GM23248 (cell line): ENCODE measurements at places on chromosomes 1 and 21. TPM values are rescaled to one million over a fixed set of nuclear protein-coding genes. Genes with fewer than 3 reads are reported as not detected.
A peak's percentile ranks its signal among the peaks of the same experiment; 100 is the strongest.

GRCh38 chr1:93150729-93151128 is 29.5 kb downstream of the TMED5 start:
- no peak for DNase-seq

GRCh38 chr1:11501491-11501897 is 22.5 kb downstream of the DISP3 start:
- DNase-seq = no peak

GRCh38 chr1:84122780-84123382 is 21.2 kb upstream of the PRKACB start:
- DNase-seq = peak; percentile 70

- peak; percentile 85 for DNase-seq
Observed at GRCh38 chr1:203117611-203118575, 9.6 kb upstream of the ADORA1 start.

Gene SMCP
- total RNA-seq = not detected in 2 replicates

GRCh38 chr1:156608981-156609380 is 7.7 kb upstream of the GPATCH4 start:
- peak; percentile 34 for DNase-seq

DNA sequence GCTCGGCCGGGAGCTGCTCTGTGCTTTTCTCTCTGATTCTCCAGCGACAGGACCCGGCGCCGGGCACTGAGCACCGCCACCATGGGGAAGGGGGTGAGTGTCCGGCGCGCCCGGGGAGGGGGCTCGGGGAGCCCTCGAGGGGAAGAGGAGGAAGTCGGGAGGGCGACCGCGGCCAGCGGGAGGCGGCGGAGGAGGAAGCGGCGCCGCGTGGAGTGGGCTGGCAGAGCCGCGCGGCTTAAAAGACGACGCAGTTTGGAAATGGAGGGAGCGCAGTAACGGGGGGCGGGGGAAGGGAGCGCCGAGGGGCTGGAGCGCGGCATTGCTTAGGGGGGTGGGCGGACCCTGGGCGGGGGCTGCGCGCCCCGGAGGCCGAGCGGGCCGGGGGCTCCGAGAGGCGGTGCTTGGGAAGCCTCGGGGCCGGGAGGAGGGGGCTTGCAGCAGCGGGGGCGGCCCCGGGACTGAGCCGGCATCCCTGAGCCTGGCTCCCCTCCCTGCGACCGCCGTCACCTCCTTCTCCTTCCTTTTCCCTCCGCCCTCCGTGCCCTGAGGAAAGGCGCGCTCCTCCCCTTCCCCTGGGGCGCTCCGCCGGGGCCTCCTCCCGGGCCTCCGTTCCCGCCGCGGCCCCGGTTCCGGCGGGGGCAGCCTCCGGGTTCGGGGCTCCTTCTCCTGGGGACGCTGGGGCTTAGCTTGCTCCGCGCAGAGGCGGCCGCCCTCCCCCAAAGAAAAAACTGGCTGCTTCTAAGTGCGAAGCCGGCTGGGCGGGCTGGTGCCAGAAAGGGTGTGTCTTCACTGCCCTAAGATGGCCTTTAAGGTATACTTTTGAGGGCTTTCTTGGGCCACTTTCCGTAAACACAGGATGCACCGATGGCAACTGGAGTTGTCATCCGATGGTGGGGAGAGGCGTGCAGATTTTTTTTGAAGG is 648 bp downstream of the ATP1A1 start:
- DNase-seq = peak; percentile 81

- no peak for DNase-seq
Observed at GRCh38 chr1:192235127-192235526, 76.9 kb downstream of the RGS18 start.

- DNase-seq = peak; percentile 74
Observed at GRCh38 chr1:177945943-177946650, 23.8 kb downstream of the SEC16B start.

- peak; percentile 48 for DNase-seq
Observed at GRCh38 chr1:197327776-197328364, 59.8 kb downstream of the CRB1 start.

- no peak for DNase-seq
Observed at GRCh38 chr1:86811142-86811924, 102.6 kb downstream of the SELENOF start.

Gene IGSF3
- 0.22 and 0.51 TPM in 2 replicates for total RNA-seq

DNA sequence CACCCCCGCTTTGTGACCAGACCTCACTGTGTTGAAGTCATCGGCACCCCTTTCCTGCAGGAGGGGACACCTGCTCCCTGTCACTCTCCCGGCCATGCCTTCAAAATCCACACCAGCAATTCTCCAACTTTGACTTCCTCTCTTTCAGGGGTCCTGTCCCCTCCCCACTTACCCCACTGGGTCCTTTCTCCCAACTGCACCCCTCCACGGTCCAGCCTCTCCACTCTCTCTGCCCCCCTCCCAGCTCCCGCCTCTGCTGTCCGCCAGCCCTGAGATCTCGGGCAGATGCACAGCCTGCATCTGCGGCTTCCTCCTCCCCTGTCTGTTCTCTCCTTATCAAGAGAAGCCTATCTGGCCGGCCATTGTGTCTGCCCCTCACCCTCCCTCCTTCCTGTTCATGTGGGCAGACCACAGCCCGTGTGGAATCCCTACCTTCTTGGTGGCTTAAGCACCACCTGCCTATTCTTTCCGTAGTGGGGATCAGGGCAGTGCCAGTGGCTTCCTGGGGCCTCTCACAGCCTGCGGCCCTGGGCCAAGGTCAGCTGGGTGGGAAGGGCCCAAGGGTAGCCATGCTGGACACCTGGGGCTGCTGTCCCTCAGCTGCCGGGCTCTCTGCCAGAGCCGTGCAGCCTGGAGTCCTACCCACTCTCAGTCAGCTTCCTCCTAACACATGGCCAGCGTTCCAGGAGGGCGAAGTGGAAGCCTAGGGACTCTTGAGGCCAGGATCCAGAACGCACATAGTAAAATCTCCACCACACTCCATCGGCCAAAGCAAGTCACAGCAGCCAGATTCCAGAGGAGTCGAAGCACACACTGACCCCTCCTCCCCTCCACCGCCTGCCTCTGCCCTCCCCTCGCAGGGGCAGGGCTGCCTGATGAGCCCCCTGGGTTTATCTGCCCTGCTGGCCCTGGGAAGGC is 5.1 kb upstream of the HES4 start:
- peak; percentile 62 for DNase-seq
